ENCODE measurements at places on chromosomes 4 and X.

GRCh38 chrX:30253257-30253656 is 6.3 kb downstream of the MAGEB1 start:
- DNase-seq: no peak

DNA sequence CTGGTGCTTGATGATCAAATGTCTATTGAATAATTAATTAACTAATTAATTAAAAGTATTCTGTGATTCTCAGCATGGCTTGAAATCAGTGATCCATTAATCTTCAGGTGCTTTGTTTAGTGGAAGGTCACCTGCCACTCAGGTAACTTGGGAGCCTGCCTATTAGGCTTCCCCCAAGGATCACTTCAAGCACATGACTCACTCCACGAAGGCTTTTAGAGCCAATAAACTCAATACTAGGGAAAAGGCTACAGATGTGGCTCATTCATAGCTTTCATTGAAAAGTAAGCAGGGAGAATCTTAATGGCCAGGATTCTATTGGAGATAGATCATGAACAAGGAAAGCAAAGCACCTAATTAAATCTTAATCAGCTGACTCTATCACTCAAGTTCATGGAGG is 21.3 kb downstream of the AREG start:
- no peak for DNase-seq

- no peak for DNase-seq
Observed at GRCh38 chr4:124483048-124483906, 229.3 kb downstream of the ANKRD50 start.

GRCh38 chr4:174591243-174592021 is 69.1 kb upstream of the HPGD start:
- DNase-seq: no peak

- no peak for DNase-seq
Observed at GRCh38 chrX:21870494-21870893, 14.7 kb downstream of the YY2 start.

GRCh38 chr4:55499495-55499894 is 47.2 kb downstream of the CLOCK start:
- DNase-seq: no peak

- DNase-seq: no peak
Observed at GRCh38 chr4:65668201-65669089, 1.8 kb downstream of the EPHA5 start.
